ENCODE measurements at places on chromosomes 16 and 17. TPM values are rescaled to one million over a fixed set of nuclear protein-coding genes. Genes with fewer than 3 reads are reported as not detected.

DNA sequence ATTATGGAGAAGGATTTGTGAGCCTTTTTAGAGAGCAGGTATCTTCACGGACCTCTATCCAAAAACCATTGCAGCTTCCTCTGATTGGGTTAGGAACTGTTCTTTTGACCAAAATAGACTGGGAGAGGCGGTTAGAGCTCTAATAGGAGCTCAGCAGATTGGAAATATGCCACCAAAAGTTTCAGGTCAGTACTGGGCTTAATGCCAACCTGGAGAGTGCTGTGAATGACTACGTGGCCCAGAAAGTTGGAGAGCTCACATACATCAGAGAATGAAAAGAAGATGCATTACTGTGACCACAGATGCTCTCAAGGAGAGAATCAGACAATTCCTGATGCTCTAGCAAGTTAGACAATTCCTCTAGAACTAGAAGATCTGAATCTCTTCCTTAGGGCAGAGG is 86.5 kb downstream of the ABCA8 start:
- peak overlapping the region; percentile 43 for H3K27ac ChIP-seq
- DNase-seq: no peak
- peaks cover 2% of the 10 kb centered on the region for H3K4me1 ChIP-seq
- H3K4me3 ChIP-seq: no peak overlapping the region
- H3K36me3 ChIP-seq: peaks cover under 1% of the 10 kb centered on the region
- no peaks in the 10 kb centered on the region for H3K27me3 ChIP-seq

- no peak overlapping the region for H3K4me3 ChIP-seq
- no peaks in the 10 kb centered on the region for H3K27me3 ChIP-seq
- H3K4me1 ChIP-seq: no peaks in the 10 kb centered on the region
- no peak overlapping the region for H3K27ac ChIP-seq
Observed at GRCh38 chr17:2347805-2348685, 10.7 kb downstream of the SGSM2 start.

GRCh38 chr16:72126429-72126765 is 32.8 kb downstream of the DHX38 start:
- H3K36me3 ChIP-seq: no peaks in the 10 kb centered on the region
- H3K4me3 ChIP-seq: no peak overlapping the region
- DNase-seq: no peak
- no peaks in the 10 kb centered on the region for H3K27me3 ChIP-seq

- no peak for DNase-seq
- H3K4me3 ChIP-seq: no peak overlapping the region
- no peaks in the 10 kb centered on the region for H3K27me3 ChIP-seq
Observed at GRCh38 chr17:49483599-49484509, 11.2 kb upstream of the NGFR start.

GRCh38 chr17:838486-838885 is 56.3 kb downstream of the MRM3 start:
- no peak overlapping the region for H3K27ac ChIP-seq
- no peak overlapping the region for H3K4me3 ChIP-seq
- no peak for DNase-seq
- no peaks in the 10 kb centered on the region for H3K36me3 ChIP-seq
- H3K27me3 ChIP-seq: no peaks in the 10 kb centered on the region

GRCh38 chr16:4981473-4981872 is 23.3 kb downstream of the SEC14L5 start:
- peak overlapping the region; percentile 55 for H3K27ac ChIP-seq
- H3K4me1 ChIP-seq: no peaks in the 10 kb centered on the region
- no peaks in the 10 kb centered on the region for H3K36me3 ChIP-seq
- no peak overlapping the region for H3K4me3 ChIP-seq
- H3K27me3 ChIP-seq: no peaks in the 10 kb centered on the region

DNA sequence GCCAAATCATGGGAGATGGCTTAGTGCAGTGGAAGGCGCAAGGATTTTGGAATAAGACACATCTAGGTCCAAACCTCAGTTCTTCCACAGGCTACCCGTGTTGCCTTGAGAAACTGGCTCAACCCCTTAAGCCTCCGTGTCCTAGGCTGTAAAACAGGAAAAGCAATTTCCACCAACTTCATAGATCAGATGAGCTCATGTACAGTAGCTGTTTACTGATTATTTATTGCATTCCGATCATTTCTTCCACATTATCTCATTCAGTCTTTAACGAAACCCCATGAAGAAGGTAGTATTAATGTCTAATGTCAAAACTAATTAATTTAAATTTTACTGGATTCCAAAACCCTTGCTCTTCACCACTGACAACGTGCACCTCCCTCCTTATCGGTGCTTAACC is 231.6 kb downstream of the GRIN2A start:
- no peak for DNase-seq
- no peaks in the 10 kb centered on the region for H3K4me1 ChIP-seq
- H3K27me3 ChIP-seq: no peaks in the 10 kb centered on the region
- H3K36me3 ChIP-seq: no peaks in the 10 kb centered on the region
- no peak overlapping the region for H3K27ac ChIP-seq

DNA sequence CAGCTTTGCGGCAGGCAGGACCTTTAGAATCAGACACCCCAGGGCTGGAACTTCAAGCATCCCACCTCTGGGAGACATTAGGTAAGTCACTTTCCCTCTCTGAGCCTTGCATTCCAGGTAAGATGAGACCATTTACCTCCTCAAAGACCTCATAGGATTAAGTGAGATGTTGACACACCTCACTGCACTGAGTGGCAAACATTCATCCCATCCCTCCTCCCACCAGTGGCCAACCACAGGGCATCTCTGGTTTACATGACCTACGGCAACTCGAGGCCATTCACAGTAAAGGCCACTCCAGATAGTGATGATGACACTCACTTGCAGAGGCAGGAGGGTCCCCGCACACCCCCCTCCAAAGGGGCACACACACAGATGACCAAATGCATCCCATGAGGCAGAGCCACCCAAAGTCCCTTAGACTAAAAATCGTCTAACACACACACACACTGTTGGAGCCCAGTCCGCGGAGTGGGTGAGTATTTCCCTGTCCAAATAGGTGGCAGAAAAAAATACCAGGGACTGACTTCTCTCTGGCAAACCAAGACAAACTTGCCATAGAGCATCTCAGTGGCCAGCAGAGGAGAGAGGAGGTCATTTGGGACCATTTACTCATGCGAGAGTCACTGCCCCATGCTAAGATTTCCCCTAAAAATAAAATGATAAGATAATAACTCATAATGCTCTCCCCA is 454.9 kb downstream of the SOX9 start:
- no peaks in the 10 kb centered on the region for H3K36me3 ChIP-seq
- peaks cover 5% of the 10 kb centered on the region for H3K4me1 ChIP-seq
- no peak overlapping the region for H3K4me3 ChIP-seq
- no peak for DNase-seq

DNA sequence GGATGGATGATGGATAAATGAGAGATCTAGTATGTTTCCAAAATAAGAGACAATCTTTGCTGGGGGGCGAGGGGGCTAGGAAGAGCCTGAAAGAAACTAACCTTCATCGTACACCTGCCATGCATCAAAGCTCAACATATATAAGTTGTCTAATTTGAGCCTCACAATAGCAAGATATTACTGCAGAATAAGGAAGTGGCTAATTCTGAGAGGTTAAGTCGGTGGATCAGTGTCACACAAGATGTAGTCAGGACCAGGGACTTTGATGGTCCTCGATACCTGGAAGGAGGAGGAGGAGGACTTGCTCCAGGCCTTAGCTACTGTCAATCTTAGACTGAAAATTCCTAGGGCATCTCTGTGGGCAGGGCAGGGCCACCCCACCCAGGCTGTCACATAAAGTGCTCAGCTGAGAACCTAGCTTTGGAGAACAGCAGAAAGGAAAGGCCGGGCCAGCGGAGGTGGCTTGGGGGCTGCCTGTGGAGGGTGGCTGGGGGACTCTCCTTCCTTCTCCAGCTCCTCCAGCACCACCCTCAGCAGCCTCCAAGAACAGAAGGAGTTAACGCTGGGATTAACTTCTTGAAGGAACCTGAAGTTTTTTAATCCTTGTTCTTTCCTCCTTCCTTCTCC is 460 bp upstream of the SLC13A2 start:
- H3K27ac ChIP-seq: no peak overlapping the region
- no peak overlapping the region for H3K4me3 ChIP-seq
- DNase-seq: no peak
- no peaks in the 10 kb centered on the region for H3K4me1 ChIP-seq
- H3K27me3 ChIP-seq: no peaks in the 10 kb centered on the region

DNA sequence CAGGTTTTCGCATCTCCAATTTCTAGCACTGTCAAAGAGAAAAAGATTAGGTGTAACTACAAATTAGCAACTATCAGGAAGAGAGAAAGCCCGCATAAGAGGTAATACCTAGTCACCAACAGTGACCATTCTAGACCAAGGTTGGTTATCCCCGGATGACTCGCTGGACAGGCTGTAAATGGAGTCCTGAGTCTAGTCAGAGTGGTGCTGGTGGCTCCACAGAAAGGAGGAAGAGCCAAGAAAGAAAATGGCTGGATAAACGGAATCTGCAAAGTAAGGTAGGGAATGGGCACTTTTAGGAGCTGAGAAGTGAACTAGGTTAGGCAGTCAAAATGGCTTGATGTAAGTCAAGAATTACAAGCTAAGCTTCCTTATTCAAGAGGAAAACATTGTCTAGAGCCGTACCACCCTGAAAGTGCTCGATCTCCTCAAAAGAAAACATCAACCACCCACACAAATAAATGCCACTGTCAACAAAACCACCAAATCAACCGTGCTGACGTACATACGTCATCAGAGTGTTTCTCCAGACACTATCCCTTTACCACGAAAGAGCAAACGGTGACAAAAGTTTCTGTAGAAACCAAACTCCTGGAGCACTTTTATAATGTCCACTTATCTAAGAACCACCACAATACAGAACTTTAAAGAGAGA is 2.2 kb downstream of the GSPT1 start:
- no peaks in the 10 kb centered on the region for H3K4me1 ChIP-seq
- no peaks in the 10 kb centered on the region for H3K36me3 ChIP-seq
- peak overlapping the region; percentile 95 for H3K27ac ChIP-seq
- H3K27me3 ChIP-seq: no peaks in the 10 kb centered on the region
- peak overlapping the region; percentile 86 for H3K4me3 ChIP-seq
- no peak for DNase-seq

- H3K27ac ChIP-seq: no peak overlapping the region
- no peaks in the 10 kb centered on the region for H3K4me1 ChIP-seq
- no peaks in the 10 kb centered on the region for H3K27me3 ChIP-seq
- no peaks in the 10 kb centered on the region for H3K36me3 ChIP-seq
Observed at GRCh38 chr16:65200156-65200773, 78.4 kb upstream of the CDH11 start.

DNA sequence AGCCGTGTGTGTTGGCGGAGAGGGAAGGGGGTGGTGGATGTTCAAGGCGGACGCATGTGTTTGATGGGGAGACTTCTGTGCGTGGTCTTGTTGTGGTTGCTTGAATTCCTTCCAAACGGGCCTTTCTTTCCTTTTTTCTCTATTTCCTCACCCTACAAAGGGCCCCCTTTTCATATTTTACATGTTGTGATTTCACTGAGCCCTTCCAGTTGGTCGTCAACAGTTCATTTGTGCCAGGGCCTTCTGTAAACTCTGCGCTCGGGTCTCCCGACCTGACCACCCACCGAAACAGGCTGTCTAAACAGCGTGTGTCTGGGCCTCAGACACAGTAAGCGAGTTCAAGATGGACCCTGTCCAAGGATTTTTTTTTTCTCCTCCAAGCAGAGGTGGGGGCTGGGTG is 228.4 kb downstream of the IRF8 start:
- H3K27me3 ChIP-seq: no peaks in the 10 kb centered on the region
- H3K27ac ChIP-seq: no peak overlapping the region
- H3K4me3 ChIP-seq: no peak overlapping the region
- DNase-seq: no peak

GRCh38 chr17:18055597-18055996 is 16.4 kb downstream of the GID4 start:
- no peak for DNase-seq
- no peaks in the 10 kb centered on the region for H3K4me1 ChIP-seq
- H3K36me3 ChIP-seq: no peaks in the 10 kb centered on the region
- no peaks in the 10 kb centered on the region for H3K27me3 ChIP-seq

DNA sequence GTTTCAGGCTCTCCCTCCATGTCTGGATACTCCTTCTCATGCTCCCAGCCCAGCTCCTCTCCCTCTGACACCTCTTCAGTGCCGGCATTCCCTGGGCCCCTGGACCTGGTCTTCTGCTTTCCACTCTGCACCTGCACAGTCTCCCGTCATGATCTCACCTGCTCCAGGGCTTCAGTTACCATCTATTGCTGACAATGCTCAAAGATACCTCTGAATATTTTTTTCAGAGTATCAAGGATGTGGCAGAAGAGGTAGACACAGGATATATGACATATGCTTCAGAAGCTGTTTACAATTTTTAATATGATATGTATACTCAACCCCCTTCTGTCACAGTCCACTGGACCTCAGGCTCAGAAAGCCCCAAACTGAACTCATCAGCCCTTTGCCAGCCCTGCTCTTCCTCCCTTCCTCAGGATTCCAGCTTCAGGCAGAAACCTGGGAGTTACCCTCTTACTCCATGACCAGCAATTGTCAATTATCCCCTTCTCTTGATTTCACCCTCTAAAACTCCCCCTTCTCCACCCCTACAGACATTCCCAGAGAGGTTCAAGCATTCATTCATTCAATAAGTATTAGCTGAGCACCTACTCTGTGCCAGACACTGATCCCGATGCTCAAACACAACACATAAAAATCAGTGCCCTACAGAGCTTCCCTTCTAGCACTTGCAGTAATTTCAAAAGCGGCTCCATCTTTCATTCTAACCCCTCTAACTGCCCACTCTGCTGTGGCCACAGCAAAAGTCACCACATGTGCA is 7.8 kb upstream of the MLLT6 start:
- H3K4me1 ChIP-seq: peaks cover 18% of the 10 kb centered on the region
- H3K4me3 ChIP-seq: no peak overlapping the region
- H3K36me3 ChIP-seq: no peaks in the 10 kb centered on the region

GRCh38 chr16:12305847-12306801 is 329.6 kb downstream of the SNX29 start:
- no peak overlapping the region for H3K4me3 ChIP-seq
- no peaks in the 10 kb centered on the region for H3K4me1 ChIP-seq
- no peak for DNase-seq
- no peak overlapping the region for H3K27ac ChIP-seq
- H3K27me3 ChIP-seq: no peaks in the 10 kb centered on the region

- H3K4me1 ChIP-seq: no peaks in the 10 kb centered on the region
- no peak for DNase-seq
- H3K27me3 ChIP-seq: no peaks in the 10 kb centered on the region
- no peak overlapping the region for H3K4me3 ChIP-seq
- no peak overlapping the region for H3K27ac ChIP-seq
Observed at GRCh38 chr17:72387969-72388368, 267.1 kb downstream of the SOX9 start.

- no peaks in the 10 kb centered on the region for H3K27me3 ChIP-seq
- DNase-seq: no peak
- H3K27ac ChIP-seq: no peak overlapping the region
- no peak overlapping the region for H3K4me3 ChIP-seq
Observed at GRCh38 chr17:62899361-62899760, 66.7 kb upstream of the TANC2 start.

The FLCN gene
- total RNA-seq: 71.5 TPM

The CTNS gene
- total RNA-seq: 62.1 TPM

The KRT9 gene
- total RNA-seq: not detected

The TOX3 gene
- 1.7 TPM for total RNA-seq

The TMEM220 gene
- total RNA-seq: 9.2 TPM

The SLFN12L gene
- 2.0 TPM for total RNA-seq

The DNAH9 gene
- total RNA-seq: 0.98 TPM

The GSE1 gene
- total RNA-seq: 78.1 TPM

The GNGT2 gene
- total RNA-seq: 1.2 TPM

Measured in tibial nerve (tissue), 4 donors.